Activated CD8-positive, alpha-beta memory T cell treated with anti-CD3 and anti-CD28 coated beads for 1 hour (primary cell): ENCODE measurements at places on chromosomes 4 and X.

DNA sequence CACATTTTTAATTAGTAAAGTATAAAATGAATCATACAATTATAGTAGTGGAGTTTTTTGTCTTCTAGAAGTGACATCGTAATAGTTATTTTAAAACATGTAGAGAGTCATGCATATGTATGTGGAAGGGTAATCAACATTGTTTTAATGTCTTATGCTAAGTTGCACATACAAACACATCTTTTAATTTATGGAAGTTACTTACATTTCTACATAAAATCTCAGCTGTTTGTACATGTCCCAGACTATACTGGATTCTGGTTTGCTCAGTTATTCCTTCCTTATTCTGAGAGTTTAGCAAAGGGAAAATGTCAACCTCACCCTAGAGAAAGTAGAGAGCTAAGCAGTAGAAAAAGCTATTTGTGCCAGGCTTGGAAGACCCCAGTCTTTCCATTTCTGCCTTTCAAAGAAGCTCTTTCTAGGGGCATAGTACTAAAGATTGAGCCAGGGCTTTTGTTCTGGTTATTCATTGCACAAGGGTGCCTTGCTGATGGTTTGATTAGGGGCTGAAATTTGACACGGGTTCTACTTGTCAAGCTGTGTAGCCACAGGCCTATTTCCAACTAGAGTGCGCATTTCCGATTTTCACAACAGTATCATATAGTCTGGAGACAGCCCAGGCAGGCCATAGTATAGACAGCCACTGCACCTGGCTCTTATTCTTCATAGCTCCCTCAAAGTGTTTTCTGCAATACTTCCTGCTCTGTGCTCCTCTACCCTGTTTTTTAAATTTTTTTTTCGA, 106.3 kb downstream of the RPA4 start:
- no peak for DNase-seq

- DNase-seq = no peak
Measured at GRCh38 chr4:109294006-109294405, 8.5 kb downstream of the COL25A1 start.

DNA sequence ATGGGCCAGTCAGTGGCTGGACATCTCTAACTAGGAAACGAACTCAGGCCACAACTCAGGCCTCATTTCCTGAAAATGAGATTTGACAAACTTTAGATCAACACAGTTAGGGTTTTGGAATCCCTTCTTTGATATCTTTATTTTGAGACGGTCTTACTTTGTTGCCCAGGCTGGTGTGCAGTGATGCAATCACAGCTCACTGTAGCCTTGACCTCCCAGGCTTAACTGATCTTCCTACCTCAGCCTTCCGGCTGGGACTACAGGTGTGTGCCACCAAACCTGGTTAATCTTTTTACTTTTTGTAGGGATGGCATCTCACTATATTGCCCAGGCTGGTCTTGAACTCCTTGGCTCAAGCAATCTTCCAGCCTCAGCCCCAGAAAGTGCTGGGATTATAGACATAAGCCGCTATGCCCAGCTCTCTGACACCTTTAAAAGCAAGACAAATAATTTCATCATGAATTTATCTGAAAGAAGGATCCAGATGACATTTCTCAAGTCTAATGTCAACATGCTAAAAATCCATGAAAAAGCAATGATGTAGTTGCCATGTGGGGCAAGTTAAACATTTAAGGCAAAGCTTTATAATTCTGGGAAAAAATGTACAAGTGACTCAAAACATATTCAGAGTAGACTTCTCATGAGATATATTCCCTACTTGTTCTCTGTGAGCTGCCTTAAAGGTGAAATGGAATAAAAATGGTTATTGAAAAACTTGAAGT, 89.1 kb upstream of the CBR4 start:
- DNase-seq = no peak

DNA sequence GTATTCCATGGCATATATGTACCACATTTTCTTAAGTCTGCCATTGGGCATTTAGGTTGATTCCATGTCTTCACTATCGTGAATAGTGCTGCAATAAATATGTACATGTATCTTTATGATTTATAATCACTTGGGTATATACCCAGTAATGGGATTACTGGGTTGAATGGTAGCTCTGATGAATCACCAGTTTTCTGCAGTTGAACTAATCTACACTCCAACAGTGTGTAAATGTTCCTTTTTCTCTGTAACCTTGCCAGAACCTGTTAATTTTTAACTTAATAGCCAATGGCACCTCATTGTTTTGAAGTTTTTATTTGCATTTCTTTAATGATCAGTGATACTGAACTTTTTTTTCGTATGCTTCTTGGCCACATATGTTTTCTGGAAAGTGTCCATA, 152.5 kb downstream of the CCNG2 start:
- DNase-seq = no peak

DNA sequence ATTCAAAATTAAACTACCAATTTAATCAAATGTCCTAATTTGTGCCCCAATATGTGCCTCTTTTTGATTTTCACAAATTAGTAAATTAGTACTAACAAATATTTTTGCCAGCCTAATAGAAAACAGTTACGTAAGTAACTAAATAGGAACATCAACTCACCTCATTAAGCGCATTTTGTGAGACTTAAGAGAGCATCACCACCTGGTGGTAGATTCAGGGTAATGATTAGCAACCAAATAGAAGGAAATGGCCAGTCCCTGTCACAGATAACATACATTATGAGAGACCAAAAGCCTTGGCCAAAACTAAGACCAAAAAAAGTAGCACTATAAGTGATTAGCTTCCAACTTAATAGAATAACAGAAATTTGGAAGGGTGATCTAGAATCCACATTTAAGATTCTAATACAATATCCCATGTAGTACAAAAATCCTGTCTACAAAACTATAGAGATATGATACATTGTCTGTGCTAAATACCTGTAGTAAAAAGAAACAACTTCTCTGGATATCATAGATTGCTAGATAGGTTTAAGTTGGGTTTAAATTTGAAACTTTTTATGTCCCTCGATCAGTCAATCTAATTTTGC, 46.7 kb downstream of the C4orf46 start:
- no peak for DNase-seq

- DNase-seq = peak; percentile 2
Measured at GRCh38 chr4:106502106-106502699, 133.6 kb upstream of the GIMD1 start.

DNA sequence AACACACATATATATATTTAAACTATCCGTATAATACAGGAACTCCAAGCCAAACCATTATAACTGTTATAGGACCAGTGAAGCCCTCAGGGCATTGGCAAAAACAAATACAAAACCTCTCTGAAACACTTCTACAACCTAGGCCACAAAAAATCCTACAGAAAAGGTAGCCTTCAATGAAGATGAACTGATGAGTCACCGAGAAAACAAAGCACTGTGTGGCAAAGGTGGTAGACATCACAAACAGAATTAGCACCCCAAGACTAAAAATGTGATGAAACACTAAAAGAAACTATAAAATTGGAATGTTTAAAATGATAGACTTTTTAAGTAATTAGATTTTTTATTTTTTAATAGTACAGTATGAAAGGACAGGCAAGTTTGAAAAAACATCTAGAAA, 5.5 kb upstream of the HSPA4L start:
- DNase-seq = no peak

DNA sequence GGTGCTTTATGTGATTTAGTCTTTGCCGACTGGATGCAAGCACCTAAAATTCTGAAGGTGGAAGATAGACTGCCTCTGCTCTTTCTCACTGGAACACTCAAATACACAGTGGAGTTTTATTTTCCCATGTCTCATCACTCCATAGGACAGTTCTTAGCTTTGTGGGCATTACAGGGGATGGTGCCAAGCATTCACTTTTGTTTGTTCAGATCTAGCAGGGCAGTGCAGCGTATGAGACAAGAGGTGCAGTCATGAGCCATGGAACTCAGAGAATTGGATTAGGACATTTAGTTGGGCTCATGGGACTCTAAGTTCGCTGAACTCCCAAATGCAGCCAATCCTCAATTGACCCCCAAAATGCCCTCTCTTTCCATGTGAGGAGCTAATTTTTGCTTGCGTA, 1136.9 kb upstream of the PRKX start:
- DNase-seq = no peak

DNA sequence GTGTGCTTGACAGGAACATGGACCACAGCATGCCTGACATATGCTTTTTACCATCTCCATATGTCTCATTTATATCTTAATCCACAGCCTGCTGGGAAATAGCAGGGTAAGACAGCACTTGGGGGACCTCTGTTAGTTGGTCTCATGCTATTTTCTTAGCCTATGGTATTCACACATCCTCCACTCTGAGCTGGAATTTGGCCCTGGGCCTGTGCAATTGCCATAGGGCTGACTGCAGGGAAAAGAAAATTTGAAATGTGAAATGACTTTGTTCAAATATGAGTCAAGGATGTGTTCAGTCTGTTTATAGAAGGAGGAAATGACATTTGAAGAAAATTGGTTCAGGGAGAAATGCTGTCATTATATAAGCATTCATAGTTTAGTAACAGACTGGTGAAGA, 9.6 kb upstream of the MAP7D3 start:
- DNase-seq = no peak

- no peak for DNase-seq
Measured at GRCh38 chr4:1344696-1345095, 2.3 kb upstream of the UVSSA start.

DNA sequence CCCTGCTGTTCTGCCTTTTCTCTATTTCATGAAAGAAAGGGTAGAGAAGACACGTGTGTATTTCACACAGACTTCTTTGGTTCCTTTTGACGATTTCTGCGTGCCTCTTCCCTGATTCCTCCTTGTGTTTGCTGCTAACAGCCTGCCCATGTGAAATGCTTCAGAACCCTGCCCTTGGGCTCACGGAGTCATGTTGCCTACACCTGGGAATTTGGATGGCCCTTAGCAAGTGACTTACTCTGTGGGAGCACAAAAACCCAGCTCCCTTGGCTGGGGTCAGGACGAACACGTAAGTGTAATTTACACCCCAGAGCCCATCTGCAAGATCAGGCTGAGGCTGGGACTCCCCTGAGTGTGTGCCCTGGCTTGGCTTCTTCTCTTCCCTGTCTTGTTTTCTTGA, 220.3 kb upstream of the BCOR start:
- DNase-seq = no peak

GRCh38 chrX:27445438-27445837, 17.7 kb downstream of the PPP4R3C start:
- no peak for DNase-seq

DNA sequence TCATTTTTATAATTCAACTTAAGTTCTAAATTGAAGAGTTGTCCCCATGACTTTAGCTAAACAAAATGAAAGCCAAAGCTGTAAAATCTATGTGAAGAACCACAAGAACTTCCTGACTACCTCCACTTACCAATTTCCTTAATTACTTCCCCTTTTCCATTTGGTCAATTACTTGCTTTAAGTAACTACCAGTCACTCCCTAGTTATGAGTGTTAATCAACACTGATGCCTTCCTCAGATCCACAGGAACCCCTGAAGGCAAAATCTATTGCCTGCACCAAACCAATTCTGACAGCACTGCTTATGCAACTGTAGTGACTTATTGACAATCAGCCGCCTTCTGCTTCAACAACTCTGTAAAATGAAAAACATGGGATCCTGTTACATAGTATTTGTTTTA, 10.5 kb downstream of the RBMX start:
- no peak for DNase-seq

DNA sequence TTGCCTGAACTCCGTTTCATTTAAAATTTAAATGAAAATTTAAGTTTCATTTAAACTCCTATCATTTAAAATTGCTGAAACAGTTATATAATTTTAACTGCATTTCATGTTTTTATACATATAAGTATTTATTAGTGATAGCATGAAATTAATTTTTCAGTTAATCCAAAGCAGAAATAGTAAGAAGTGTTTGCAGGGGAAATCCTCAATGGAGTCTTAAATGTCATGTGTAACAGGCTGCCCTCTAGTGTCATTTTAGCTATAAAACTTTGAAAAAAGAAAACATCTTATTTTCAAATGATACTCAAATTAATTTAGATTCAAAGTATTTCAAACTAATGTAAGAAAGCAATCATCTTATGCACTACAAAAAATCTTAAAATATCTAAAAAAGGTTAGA, 27.2 kb downstream of the TAPT1 start:
- no peak for DNase-seq

- DNase-seq = no peak
Measured at GRCh38 chrX:41909068-41909467, 14.3 kb downstream of the CASK start.

DNA sequence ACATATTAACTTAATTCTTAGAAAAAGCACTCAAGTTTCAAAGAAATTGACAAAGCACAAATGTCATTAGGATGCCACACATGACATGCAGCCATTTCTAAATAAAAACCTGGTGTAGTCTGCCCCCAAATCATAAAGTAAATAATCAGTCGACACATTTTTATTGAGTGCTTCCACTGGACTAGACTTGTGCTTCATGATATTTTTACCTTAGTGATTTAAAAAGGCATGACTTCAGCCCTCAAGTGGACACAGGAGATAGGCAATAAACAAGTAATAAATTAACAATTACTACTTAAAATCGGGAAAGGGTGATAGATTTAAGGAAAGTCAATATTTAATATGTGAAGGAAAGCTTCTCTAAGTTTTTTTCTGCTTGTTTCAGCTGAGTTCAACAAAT, 7.6 kb downstream of the TRAM1L1 start:
- no peak for DNase-seq

DNA sequence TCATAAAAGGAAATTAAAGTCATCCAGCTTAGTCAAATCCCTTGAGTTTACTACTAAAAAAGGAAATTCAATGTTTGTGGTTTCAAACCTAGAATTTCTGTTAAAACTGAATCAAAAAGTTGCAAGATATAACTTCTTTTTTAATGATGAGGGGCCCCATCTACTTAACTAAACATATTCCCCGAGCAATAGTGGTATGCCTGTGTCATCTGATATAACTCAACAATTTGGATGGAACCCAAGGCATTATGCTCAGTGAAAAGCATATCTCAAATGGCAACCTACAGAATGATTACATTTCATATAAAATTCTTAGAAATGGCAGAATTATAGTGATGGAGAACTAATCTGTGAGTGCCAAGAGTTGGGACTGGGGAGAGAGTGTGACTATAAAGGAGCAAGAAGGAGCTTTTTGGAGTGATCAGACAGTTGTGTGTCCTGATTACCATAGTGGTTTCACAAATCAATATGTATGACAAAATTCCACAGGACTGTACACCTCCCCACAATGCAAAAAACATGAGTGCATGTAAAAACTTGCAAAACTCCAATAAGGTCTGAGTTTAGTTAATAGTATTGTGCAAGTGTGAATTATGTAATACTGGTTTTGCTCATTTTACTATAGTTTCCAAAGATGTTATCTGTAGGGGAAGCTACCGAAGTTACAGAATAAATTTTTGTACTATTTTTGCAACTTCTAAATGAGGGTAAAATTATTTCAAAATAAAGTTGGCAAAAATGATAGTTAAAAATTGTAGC, 323.2 kb downstream of the ARHGAP24 start:
- DNase-seq = no peak

GRCh38 chrX:154505734-154506133, 10.3 kb downstream of the FAM3A start:
- no peak for DNase-seq

- DNase-seq = no peak
Measured at GRCh38 chr4:143616771-143617170, 83.7 kb downstream of the FREM3 start.

DNA sequence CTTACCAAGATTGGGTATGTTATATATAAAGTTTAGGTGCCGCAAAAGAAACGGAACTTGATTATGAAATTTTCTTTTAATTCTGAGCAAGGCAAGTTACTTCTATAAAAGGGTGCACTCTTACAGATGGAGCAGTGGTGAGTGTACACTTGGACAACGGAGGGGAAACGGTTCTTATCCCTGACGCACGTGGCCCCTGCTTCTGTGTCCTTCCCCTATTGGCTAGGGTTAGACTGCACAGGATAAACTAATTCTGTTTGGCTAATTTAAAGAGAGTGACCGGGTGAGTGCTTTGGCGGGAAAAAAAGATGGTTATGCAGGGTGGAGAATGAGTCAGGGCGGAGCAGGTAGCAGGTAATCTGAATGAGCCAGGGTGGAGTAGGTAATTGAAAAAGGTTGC, 149.5 kb downstream of the GC start:
- no peak for DNase-seq
